ENCODE measurements at places on chromosomes 5 and 9.

DNA sequence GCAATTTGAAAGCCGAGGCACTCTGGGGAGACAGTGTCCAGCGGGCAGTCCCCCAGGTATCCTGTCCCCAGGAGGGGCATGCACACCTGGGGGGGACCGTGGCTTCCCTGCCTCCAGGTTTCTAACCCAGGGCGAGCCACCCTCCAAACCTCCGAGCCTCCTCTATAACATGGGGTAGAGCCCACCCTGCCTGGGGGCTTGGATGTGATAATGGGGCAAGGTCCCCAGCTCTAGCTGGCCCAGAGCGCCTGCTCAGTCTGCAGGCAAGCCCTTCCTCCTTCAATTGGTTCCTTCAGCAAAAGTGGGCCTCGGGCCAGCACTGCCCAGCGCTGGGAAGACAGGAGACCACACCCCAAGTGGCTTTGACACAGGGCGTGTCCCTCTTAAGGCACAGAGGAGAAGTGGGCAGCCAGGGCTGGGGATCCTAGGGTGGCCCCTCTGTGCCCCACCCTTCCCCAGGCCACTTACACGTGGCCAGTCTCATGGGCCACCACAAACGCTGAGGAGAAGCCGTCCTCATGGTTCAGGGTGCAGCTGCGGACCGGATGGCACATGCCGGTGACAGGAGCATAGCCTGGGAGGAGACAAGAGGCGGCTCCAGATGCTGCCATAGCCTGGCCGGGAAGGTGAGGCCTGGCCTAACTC, 94.3 kb downstream of the ZNF354C start:
- DNase-seq = no peak

- DNase-seq = no peak
These were observed 153.8 kb upstream of the CYLC2 start for GRCh38 chr9:102841376-102841775.

GRCh38 chr9:112200711-112201110, 25.6 kb upstream of the SUSD1 start:
- no peak for DNase-seq

DNA sequence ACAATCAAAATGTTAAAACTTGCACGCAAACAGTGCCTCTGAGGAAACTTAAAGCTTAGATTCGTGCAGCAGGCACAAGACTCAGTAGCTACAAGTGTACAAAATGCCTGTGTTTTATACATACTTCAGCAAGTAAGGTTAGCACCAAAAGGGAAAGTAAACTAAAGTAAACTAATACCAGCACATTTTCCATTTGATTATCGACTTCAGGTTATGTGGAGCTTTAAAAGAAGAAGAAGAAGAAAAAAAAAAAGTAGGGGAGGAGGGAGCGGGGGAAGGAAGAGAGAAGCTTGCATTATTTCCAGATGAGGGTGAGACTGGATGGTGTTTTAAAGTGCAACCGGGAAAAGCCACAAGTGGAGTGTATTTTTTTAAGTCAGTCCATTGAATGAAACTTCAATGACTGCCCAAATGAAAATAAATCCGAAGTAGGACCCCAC, 596 bp upstream of the ADAMTS6 start:
- DNase-seq = no peak

GRCh38 chr9:137032858-137033257, 970 bp upstream of the FUT7 start:
- DNase-seq = no peak

DNA sequence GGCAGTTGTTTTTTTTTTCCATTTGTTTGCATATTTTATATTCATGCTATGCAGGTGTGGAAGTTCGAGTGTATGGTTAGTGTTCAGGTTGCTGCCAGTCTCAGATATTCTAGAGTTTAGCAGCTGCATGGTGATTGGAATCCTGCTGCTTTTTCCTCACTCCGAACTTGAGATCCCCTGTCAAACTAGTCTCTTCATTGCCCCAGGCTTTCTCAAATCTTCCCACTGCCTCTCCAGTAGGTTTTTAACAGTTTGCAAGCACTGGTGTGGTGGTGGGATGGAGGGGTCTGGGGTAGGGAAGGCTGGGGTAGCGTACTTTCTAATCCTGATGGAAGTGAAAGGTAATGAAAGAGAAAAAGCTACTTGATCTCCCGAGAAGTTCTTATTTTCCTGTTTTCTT, 112.9 kb downstream of the CHSY3 start:
- no peak for DNase-seq

DNA sequence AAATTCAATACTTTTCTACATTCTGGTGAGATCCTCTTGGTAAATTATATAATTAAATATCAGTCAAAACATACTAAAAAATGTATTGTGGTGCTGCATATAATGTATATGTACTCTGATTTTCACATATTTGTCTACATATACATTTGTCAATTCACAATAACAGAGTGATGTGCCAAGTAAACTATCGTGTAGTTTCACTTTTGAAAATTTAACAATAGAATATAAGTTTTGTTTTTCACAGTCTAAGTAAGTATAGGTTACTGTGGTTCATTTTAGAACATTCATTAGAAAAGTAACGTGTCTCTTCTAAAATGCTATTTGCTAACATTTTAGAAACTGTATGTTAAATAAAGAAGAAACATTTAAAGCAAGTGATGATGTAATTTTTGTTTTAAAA, 73.6 kb downstream of the NR3C1 start:
- no peak for DNase-seq
